ENCODE measurements at places on chromosomes 11 and 22.

- no peak for DNase-seq
Measured at GRCh38 chr11:6099577-6099976, 7.9 kb upstream of the OR56B4 start.

DNA sequence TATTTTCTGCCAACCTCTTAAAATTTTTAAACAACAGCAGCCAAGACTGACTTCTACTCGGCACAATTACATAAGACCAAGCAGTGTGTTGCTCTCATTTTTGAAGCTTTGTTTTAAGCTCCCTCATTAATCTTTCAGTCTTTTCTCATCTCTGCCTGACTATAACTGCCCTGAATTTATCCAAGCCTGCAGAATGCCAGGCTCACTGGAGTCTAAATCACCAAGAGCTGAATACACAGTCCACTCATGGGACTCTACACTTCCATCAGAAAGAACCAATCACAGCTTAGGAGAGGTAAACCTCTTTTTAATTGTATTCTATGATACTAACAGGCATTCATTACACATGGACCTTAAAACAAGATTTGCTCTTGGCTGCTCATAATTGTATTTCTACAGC lies 178.7 kb downstream of the CADM1 start:
- no peak for DNase-seq

DNA sequence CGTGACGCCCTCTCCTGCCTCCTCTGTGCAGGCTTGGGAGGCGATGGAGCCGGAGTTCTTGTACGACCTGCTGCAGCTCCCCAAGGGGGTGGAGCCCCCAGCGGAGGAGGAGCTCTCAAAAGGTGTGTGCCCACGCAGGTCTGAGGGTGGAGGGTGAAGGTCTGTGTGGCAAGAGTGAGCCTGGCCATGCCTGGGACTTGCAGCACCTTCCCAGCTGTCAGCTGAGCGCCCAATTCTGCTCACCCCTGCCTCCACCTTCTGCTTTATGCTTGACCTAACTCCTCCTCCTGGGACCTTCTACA lies 2.5 kb downstream of the PARVG start:
- DNase-seq, result no peak

DNA sequence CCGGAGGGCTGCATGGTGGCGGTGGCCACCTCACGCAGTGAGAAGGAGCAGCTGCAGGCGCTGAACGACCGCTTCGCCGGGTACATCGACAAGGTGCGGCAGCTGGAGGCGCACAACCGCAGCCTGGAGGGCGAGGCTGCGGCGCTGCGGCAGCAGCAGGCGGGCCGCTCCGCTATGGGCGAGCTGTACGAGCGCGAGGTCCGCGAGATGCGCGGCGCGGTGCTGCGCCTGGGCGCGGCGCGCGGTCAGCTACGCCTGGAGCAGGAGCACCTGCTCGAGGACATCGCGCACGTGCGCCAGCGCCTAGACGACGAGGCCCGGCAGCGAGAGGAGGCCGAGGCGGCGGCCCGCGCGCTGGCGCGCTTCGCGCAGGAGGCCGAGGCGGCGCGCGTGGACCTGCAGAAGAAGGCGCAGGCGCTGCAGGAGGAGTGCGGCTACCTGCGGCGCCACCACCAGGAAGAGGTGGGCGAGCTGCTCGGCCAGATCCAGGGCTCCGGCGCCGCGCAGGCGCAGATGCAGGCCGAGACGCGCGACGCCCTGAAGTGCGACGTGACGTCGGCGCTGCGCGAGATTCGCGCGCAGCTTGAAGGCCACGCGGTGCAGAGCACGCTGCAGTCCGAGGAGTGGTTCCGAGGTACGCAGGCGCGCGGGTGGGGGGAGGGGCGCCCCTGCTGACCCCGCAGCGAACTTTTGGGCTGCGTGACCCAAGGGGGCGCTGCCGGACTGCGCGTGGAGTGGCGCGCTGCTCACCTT lies 670 bp downstream of the NEFH start:
- peak; percentile 45 for DNase-seq

- DNase-seq, result no peak
Measured at GRCh38 chr11:2890466-2891294, 5.1 kb upstream of the CDKN1C start.

DNA sequence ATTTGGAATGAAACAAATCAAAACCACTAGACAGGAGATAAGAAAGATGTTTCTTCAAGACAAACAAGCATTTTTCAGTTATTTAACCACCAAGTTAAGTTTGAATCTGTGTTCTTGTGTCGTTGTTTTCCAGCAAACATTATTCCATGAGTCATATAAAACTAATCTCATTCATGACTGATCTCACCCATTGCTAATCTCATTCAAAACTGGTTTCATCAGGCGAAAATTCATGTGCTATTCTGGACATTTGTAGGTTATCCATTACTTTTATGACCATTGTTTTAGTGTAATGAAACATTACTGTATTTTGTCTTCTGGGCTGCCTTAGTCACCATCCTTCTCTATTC lies 221.8 kb downstream of the DDX10 start:
- DNase-seq, result peak; percentile 47

DNA sequence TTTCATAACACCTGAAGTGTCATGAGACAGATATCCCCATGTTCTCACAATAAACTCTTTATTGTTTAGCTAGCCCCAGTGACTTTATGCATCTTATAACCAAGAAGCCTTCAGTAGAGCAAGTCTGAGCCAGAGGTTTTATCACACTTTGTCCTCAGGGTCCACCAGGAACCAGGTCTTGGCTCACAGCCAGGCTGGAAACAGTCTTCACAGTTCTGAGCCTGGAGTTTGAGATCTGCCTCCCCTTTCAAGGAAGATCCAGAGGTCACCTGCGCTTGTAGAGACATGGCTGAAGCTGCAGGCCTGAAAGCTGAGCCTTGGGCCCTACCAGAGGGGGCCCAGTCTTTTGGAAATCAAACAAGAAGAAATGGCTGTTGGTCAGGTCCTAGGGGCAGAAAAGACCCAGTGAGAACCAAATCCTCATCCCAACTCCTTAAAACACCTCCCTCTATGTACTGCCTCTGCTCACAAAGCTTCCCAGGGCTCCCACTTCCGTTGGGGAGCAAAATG lies 3.5 kb downstream of the RRP8 start:
- DNase-seq, result no peak

GRCh38 chr11:47278769-47279168 lies 8.8 kb downstream of the MADD start:
- DNase-seq, result no peak

GRCh38 chr22:22703203-22703570 lies 58.8 kb downstream of the GGTLC2 start:
- no peak for DNase-seq
